ENCODE measurements at places on chromosomes 4 and X.

DNA sequence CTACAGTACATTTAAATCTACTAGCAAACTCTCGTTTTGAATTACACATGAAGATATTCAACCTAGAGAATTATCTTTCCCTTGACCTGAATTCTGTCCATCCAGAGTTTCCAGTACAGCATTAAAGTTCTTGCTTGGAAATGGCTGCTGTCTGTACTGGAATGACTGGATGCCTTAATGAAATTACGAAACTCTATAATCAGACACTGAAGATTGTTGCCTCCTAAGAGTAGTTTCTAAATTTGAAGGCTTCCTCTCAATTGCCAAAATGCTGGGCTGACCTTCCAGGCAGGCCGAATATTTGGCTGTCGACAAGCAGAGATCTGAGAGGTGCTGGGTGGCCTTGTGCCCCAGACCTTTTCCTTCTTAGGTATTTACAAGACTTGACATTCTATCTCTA is 215.1 kb upstream of the GPC4 start:
- DNase-seq = no peak

GRCh38 chrX:29662101-29662500 is 553.3 kb upstream of the MAGEB2 start:
- no peak for DNase-seq

GRCh38 chr4:23654791-23655190 is 235.1 kb downstream of the PPARGC1A start:
- no peak for DNase-seq

GRCh38 chrX:23820235-23820782 is 37.3 kb downstream of the SAT1 start:
- no peak for DNase-seq

GRCh38 chr4:20251031-20251795 is 492 bp upstream of the SLIT2 start:
- no peak for DNase-seq

- DNase-seq = no peak
Observed at GRCh38 chr4:142900622-142901021, 54.5 kb upstream of the INPP4B start.

Measured in esophagus squamous epithelium (tissue), 5 donors.